ENCODE measurements at places on chromosomes 12 and 14.

DNA sequence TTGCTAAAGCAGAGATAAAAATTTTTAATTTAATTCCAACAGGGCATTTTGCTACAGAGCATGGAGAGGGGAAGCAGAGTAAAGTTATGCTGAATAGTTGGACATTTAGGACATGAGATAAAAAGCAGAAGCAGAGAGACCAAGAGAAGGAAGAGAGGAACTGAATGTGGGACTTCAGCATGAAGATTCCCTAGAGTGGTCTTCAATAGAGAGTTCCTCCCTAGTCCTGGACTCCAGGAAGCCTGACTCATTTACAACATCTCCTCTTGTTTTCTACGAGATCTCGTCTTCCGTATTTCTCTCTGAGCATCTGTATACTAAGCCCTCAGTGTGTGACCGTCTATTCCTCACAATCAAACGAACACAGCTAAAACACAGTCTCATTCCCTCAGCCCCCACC, 35.2 kb upstream of the IFT81 start:
- DNase-seq, result no peak

DNA sequence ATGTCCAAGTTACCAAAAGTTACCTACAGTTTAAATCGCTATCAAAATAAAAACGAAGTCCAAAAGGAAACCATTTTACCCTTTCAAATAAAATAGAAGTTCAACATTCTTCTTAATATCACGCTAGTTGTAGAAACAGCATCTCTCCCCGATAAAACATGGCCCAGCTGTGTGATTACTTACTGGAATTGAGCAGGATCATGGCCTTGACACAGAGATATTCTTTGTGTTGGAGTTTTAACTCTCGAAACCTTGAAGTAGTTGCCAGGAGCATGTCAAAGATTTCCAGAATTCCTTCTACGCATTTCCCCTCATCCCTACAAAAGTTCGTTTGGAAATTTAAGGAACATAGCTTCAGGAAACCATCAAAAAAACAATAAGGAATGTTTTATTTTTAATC, 44.8 kb downstream of the ESR2 start:
- no peak for DNase-seq

- DNase-seq, result no peak
These were observed 110.0 kb upstream of the ARHGAP5 start for GRCh38 chr14:31966896-31967668.

DNA sequence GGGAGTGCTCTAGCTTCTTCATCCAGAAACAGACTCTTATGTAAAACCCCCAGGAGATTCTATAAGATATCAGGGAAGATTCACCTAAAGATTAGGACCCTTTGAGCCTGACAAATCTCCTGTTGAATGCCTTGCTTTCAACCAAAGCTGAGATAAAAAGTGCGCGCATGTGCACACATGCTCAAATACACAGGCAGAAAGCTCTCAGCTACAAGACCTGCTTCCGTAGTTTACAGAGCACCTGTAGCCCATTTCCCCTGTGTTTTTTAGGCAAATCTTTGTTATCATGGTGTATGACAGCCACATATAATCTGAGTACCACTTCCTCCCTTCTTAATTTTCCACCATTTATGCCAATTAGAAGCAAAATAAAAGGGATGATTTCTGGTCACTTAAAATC, 866.9 kb downstream of the NRXN3 start:
- no peak for DNase-seq

- no peak for DNase-seq
These were observed 424.4 kb upstream of the LMO3 start for GRCh38 chr12:17030338-17030737.

Measured in stimulated activated CD8-positive, alpha-beta memory T cell treated with anti-CD3 and anti-CD28 coated beads, Interleukin-7, amount 100 ng/mL, for 4 hours (primary cell).